ENCODE measurements at places on chromosomes 2 and 18. TPM values are rescaled to one million over a fixed set of nuclear protein-coding genes. Genes with fewer than 3 reads are reported as not detected.

Gene FOXI3
- total RNA-seq: 0.23 TPM

Gene SLC5A7
- total RNA-seq: not detected

Gene HOXD3
- total RNA-seq: 10.9 TPM

Gene ACOXL
- not detected for total RNA-seq

Gene NMS
- not detected for total RNA-seq

Gene COLEC12
- 2.6 TPM for total RNA-seq

Gene PUM2
- total RNA-seq: 50.5 TPM

Gene ANKRD30BL
- not detected for total RNA-seq
